ENCODE measurements at places on chromosomes 2 and 18. TPM values are rescaled to one million over a fixed set of nuclear protein-coding genes. Genes with fewer than 3 reads are reported as not detected.

CCDC142 gene
- 35.0 TPM for total RNA-seq

DNA sequence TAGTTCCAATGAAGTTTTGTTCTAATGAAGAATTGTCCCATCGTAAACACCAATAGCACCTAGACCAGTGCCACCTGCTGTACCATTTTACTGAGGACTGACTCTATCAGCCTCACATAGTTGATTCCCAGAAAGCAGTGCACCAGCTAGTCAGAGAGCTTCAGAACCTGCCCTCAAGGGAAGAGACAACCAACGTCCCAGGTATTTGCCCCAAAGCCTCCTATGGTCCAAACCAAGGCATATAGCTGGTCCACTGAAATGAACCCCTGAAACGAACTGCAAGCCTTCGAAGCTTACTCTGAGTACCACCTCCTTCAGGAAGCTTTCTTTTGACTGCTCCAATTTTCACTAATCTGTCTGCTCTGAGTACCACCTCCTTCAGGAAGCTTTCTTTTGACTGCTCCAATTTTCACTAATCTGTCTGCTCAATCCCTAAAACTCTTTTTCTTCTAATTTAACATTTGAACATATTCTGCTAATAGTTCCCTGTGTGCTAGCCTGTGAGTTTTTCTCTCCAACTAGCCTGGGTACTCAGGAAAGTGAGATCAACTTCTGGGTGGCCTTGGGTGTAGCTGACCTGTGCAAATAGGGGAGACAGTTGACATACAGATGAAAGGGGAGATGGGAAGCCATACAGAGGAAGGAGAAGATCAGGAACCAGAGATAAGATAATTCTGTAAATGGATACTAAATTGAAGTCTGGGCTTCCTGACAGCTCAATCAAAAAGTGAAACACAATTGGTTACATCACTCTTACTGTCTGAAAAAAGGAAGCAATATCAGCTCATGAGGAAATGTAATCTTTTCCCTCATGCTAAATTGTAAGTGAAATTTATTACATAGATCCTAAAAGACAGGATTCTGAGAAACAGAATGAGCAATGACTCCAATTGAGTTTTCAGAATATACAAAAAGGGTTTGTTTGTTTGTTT, 33.5 kb upstream of the EML4 start:
- H3K27ac ChIP-seq: no peak overlapping the region
- no peaks in the 10 kb centered on the region for H3K36me3 ChIP-seq
- H3K4me3 ChIP-seq: no peak overlapping the region

DNA sequence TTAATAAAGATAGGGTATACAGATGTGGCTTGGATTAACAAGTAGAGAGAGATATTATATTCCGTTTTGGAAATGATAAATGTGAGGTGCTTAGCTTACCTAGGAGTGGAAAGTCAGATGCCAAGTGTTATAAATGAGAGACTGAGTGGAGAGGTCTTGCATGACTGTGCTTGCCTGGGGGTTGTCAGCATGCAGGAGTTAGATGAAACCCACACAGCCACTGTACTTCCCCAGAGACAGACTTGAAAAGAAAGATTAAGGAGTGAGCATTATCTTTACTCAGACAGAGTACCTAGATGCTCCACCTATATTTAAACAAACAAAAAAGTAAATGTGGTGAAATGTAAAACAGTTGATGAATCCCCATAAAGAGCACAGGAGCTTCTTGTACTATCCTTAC, 482.7 kb downstream of the RIT2 start:
- no peaks in the 10 kb centered on the region for H3K36me3 ChIP-seq
- no peaks in the 10 kb centered on the region for H3K4me1 ChIP-seq
- peak overlapping the region; percentile 7 for H3K27ac ChIP-seq
- no peaks in the 10 kb centered on the region for H3K27me3 ChIP-seq

DNA sequence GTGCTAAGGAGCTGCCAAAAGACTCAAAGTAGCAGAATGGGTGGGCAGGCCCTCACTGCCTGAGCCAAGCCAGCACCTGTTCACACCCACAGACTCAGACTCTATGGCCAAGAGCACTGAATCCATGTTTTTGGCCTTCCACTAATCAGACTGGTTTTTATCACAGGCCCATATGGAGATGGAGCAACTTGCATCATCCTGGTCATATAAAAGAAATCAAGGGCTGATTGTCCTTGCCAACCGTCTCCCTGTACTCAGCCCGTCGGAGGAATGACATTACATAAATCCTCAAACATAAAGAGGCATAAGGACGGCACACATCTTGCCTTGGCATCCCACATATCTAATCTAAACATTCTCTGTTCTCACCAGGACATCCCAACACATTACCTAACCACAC, 66.7 kb downstream of the MARCHF4 start:
- no peak overlapping the region for H3K27ac ChIP-seq
- peaks cover 14% of the 10 kb centered on the region for H3K4me1 ChIP-seq
- no peak for DNase-seq
- no peaks in the 10 kb centered on the region for H3K36me3 ChIP-seq

- DNase-seq: no peak
- no peaks in the 10 kb centered on the region for H3K27me3 ChIP-seq
- no peak overlapping the region for H3K4me3 ChIP-seq
- peaks cover 5% of the 10 kb centered on the region for H3K4me1 ChIP-seq
- H3K27ac ChIP-seq: no peak overlapping the region
- H3K36me3 ChIP-seq: no peaks in the 10 kb centered on the region
These were observed 280.2 kb downstream of the CTNNA2 start for GRCh38 chr2:79793006-79793405.

- no peak overlapping the region for H3K27ac ChIP-seq
- H3K27me3 ChIP-seq: no peaks in the 10 kb centered on the region
- peaks cover 27% of the 10 kb centered on the region for H3K4me1 ChIP-seq
These were observed 144.3 kb upstream of the MAP3K20 start for GRCh38 chr2:172931256-172931894.

- H3K4me3 ChIP-seq: no peak overlapping the region
- no peak overlapping the region for H3K27ac ChIP-seq
- H3K27me3 ChIP-seq: no peaks in the 10 kb centered on the region
- H3K36me3 ChIP-seq: no peaks in the 10 kb centered on the region
- H3K4me1 ChIP-seq: no peaks in the 10 kb centered on the region
These were observed 10.3 kb downstream of the ERBB4 start for GRCh38 chr2:212528106-212528856.
